ENCODE measurements at places on chromosomes 12 and 14.

GRCh38 chr14:76941544-76941943, 87.0 kb downstream of the IRF2BPL start:
- DNase-seq, result no peak

- DNase-seq, result no peak
These were observed 76.9 kb downstream of the LIN52 start for GRCh38 chr14:74161526-74162158.

DNA sequence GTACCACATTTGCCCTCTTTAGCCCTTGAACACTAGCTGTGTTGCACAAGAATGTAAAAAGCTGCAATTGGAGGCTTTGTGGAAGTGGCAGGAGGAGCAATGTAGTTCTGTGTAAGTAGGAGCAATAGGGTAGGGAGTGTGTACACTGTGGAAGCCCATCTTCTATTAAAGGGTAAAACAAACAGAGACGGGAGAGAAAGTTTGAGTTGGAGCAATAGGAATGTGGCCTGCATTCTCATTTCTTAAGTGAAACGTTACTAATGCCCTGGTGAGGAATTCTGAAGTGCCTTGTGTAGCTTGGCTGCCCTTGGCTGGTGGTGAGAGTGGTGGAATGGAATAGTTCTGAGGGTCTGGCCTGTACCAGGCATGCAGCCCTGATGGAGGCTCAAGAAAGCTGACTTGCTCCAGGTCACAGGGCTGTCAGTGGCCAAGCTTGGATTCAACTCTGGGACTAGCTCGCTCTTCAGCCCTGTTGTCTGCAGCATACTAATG, 38.8 kb upstream of the ATP23 start:
- DNase-seq, result no peak

GRCh38 chr14:62957562-62957961, 87.7 kb downstream of the KCNH5 start:
- no peak for DNase-seq

Measured in kidney capillary endothelial cell (primary cell).